Mammary epithelial cell (primary cell): ENCODE measurements at places on chromosomes 13 and 19. TPM values are rescaled to one million over a fixed set of nuclear protein-coding genes. Genes with fewer than 3 reads are reported as not detected.

- peak; percentile 33 for DNase-seq
These were observed 5.4 kb upstream of the MTRF1 start for GRCh38 chr13:41268764-41269163.

GRCh38 chr13:33073338-33073737 lies 57.1 kb downstream of the KL start:
- DNase-seq, result no peak

DNA sequence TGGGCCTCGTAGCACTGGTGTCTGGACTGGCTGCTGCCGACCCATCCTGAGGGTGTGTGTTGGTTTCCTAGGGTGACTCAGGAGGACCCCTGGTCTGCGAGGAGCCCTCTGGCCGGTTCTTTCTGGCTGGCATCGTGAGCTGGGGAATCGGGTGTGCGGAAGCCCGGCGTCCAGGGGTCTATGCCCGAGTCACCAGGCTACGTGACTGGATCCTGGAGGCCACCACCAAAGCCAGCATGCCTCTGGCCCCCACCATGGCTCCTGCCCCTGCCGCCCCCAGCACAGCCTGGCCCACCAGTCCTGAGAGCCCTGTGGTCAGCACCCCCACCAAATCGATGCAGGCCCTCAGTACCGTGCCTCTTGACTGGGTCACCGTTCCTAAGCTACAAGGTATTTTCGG lies 13.8 kb downstream of the TIMM13 start:
- DNase-seq, result no peak

DNA sequence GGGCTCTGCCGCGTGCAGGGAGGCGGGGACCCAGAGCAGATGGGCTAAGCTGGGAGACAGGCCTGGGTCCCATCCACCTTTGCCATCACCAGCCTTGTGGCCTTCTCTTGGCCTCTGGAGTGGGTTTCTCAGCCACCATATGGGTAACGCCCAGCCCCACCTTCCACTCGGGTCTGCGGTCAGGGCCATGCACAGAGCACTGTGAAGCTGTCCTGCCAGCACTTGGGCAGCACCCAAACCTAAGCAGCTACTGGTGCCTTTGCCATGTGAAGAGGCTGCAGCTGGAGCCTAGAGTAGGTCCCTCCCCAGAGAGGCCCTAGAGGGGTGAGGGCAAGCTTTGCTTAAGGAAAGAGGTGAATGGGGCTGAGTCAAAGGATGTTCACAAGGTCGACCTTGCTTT lies 24.1 kb upstream of the NPAS1 start:
- no peak for DNase-seq

GRCh38 chr13:71454509-71454908 lies 412.5 kb downstream of the DACH1 start:
- no peak for DNase-seq

DNA sequence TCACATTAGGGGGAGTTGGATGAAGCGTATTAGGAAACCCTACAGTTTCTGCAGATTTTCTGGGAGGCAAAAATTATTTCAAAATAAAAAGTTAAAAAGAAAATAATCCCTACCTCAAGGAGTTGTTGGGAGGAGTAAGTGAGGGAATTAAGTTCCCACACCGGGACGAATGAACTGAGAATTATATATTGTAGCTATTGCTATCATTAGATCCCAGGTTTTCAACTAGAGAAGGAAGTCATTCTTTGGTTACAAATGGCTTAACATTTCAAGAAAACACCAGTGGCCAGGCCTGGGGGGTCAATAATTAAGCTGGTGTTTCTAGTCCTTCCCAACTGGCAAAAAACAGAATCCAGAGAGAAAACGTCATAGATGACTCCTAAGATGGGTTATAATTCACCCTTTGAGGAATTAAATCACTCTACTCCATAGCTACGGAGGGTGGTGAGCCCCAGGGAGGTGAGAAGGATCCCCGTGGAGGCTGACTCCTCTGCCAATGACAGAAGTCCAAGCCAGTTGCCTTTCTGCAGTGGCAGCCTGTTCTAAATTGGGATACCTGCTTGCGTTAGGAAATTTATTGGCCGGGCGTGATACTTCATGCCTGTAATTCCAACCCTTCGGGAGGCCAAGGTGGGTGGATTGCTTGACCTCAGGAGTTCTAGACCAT lies 1.2 kb upstream of the MYDGF start:
- no peak for DNase-seq

GRCh38 chr19:33675501-33676124 lies 53.9 kb downstream of the CHST8 start:
- no peak for DNase-seq

- DNase-seq, result no peak
These were observed 9.0 kb upstream of the JUND start for GRCh38 chr19:18290302-18291018.

GRCh38 chr19:2969104-2969504 lies 8.3 kb upstream of the TLE6 start:
- no peak for DNase-seq

- DNase-seq, result peak; percentile 20
These were observed 123.5 kb upstream of the CACNA1A start for GRCh38 chr19:13629687-13630357.

GRCh38 chr13:79481685-79482052 lies 714 bp downstream of the NDFIP2 start:
- DNase-seq, result peak; percentile 52

- DNase-seq, result no peak
These were observed 1153.7 kb downstream of the PCDH9 start for GRCh38 chr13:66076417-66076816.

GRCh38 chr19:48401287-48401686 lies 7.8 kb downstream of the GRIN2D start:
- DNase-seq, result no peak

GRCh38 chr13:24232037-24232436 lies 71.5 kb downstream of the SPATA13 start:
- no peak for DNase-seq

DNA sequence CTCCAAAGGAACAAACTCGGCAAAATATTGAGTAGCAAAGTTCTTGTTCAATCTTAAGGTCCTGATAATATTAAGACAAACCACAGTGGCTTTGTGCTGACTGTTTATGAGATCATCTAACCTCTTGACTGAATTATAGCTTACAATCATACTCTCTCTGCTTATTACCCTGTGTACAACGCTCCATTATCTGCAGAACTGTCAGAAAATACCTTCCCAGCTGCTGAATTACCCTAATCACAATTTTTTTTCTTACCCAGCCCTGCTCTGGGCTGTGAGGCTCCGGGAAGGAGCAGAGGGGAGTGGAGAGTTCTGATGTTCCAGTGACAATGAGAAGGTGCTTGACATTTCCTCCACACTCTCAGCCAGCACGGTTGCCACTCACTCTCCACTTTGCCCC lies 64.8 kb downstream of the DCT start:
- no peak for DNase-seq

GRCh38 chr19:41351339-41352245 lies 2.1 kb downstream of the TGFB1 start:
- DNase-seq, result peak; percentile 72

- DNase-seq, result no peak
These were observed 10.7 kb downstream of the TMEM160 start for GRCh38 chr19:47037766-47038165.

DNA sequence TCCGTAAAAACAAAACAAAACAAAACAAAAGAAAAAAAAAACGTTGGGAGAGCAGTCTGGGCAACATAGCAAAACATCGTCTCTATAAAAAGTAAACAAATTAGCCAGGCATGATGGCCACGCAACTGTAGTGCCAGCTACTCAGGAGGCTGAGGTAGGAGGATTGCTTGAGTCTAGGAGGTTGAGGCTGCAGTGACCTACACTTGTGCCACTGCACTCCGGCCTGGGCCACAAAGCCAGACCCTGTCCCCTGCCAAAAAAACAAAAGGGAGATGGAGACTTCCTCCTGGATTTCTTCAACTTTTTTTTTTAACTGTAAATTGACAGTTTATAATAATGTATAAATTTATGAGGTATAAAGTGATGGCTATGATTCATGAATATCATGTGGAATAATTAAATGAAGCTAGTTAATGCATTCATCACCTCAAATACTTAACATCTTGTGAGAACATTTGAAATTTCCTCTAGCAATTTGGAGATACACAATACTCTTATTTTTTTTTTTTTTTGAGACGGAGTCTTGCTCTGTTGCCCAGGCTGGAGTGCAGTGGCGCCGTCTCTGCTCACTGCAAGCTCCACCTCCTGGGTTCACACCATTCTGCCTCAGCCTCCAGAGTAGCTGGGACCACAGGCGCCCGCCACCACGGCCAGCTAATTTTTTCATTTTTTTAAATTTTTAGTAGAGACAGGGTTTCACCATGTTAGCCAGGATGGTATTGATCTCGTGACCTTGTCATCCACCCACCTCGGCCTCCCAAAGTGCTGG lies 1.9 kb downstream of the PDCD2L start:
- no peak for DNase-seq

DNA sequence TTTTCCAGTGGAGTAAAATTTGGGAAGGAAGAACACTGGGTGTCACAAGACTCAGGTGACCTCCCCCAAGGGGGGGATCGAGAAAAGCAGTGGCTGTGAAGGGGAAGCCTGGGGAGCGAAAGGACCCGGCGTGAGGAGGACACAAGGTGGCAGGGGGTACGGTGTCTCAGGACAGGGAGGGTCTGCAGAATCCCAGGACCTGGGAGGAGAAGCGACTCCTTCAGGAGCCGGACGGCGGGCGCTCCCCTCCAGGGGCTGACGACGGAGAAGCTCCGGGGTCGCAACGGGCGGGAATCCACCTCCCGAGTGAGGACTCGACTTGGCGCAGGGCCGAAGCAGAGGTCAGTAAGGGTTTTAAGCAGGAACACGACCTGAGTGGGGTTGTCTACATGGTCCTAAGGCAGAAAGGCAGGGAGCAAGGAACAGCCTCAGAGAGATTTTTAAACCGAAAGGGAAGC lies 529 bp downstream of the ZNF836 start:
- no peak for DNase-seq

- DNase-seq, result no peak
These were observed 207.4 kb downstream of the COG6 start for GRCh38 chr13:39862900-39863299.

GRCh38 chr19:2332341-2333026 lies 4.0 kb downstream of the SPPL2B start:
- DNase-seq, result no peak

- DNase-seq, result no peak
These were observed 40.4 kb downstream of the INTS6 start for GRCh38 chr13:51412431-51412830.

- peak; percentile 11 for DNase-seq
These were observed 1.9 kb downstream of the KLF12 start for GRCh38 chr13:74132152-74132775.

- DNase-seq, result no peak
These were observed 4.7 kb upstream of the CD79A start for GRCh38 chr19:41872384-41872774.

GRCh38 chr19:34278783-34279182 lies 24.4 kb downstream of the GARRE1 start:
- DNase-seq, result no peak

- DNase-seq, result no peak
These were observed 125.4 kb upstream of the ABCC4 start for GRCh38 chr13:95426631-95427030.

DNA sequence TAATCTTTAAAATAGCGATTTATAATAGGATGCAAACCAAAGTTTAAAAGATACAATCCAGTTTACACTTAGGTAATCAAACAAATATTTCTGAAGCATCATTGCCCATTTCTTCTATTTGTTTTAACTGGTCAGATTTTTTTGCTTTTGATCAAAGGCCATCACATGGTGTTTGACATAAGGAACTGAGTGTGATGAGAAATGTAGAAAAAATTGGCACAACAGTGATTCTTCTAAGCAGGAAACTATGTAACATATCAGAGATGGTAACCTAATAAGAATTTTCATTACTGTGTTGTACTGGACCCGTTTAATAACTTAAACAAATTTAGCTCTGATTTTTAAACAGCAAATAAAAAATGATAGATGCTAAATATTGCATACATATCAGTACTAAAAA lies 644.7 kb upstream of the KLF12 start:
- DNase-seq, result no peak

GRCh38 chr13:105063676-105064075 lies 1471.8 kb downstream of the EFNB2 start:
- DNase-seq, result no peak

- no peak for DNase-seq
These were observed 14.7 kb upstream of the LENG8 start for GRCh38 chr19:54434112-54434872.

DNA sequence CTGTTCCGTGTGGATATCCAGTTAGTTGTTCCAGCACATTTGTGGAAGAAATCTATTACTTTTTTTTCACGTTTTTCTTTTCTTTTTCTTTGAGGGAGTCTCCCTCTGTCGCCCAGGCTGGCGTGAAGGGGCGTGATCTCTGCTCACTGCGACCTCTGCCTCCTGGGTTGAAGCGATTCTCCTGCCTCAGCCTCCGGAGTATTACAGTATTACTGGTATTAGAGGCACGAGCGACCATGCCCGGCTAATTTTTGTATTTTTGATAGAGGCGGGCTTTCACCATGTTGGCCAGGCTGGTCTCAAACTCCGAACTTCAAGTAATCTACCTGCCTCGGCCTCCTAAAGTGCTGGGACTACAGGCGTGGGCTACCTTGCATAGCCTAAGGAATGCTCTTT lies 43.6 kb downstream of the ZNF611 start:
- DNase-seq, result no peak

DNA sequence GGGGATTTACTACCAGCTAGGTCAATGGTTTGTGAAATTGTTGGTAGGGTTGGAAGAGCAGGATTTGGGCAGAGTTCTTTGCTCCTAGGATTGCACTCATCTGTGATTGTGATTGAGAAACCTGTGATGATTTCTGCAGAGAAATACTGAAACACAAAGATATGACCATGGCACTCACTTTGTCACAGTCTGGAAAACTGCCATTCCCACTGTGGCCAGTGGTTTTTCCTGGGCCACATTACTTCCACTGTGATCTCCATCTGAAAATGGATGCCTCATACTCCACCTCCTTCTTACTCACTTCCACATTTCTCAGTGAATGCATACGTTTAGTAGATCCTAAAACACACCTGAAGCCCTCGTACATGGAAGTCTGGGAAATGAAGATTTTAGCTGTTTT lies 593.2 kb downstream of the LMO7 start:
- no peak for DNase-seq

- no peak for DNase-seq
These were observed 505.1 kb downstream of the FOXO1 start for GRCh38 chr13:40161351-40161810.

- peak; percentile 77 for DNase-seq
These were observed 3.3 kb upstream of the NAPA start for GRCh38 chr19:47518139-47518538.

GRCh38 chr13:97515643-97516042 lies 81.7 kb downstream of the RAP2A start:
- DNase-seq, result no peak

ZNF555 gene
- total RNA-seq, result 7.2 TPM

OR7A5 gene
- not detected in 2 replicates for total RNA-seq

RFPL4A gene
- total RNA-seq, result not detected in 2 replicates

IL17D gene
- total RNA-seq, result 0.31 and 0.45 TPM in 2 replicates

RCBTB1 gene
- 87.5 TPM for total RNA-seq

CEACAM3 gene
- total RNA-seq, result not detected in 2 replicates

LCP1 gene
- total RNA-seq, result 454 and 466 TPM in 2 replicates

SIGLEC5 gene
- total RNA-seq, result not detected in 2 replicates

LRRC8E gene
- total RNA-seq, result 14.2 TPM

BCAM gene
- total RNA-seq, result 120 TPM

KLK12 gene
- not detected in 2 replicates for total RNA-seq

GARIN5A gene
- total RNA-seq, result 2.1 and 2.6 TPM in 2 replicates

FBXO27 gene
- 5.1 and 9.9 TPM in 2 replicates for total RNA-seq

SERPINE3 gene
- total RNA-seq, result not detected in 2 replicates

NDUFA13 gene
- 221 and 322 TPM in 2 replicates for total RNA-seq

KCNN4 gene
- total RNA-seq, result 52.8 and 104 TPM in 2 replicates

ZNF546 gene
- 1.3 and 1.7 TPM in 2 replicates for total RNA-seq

PBX4 gene
- 1.2 TPM for total RNA-seq

RNF17 gene
- not detected in 2 replicates for total RNA-seq

KCNC3 gene
- total RNA-seq, result 0.09 TPM in 1 of 2 replicates, not detected in the other

ATP4B gene
- total RNA-seq, result not detected

PRTN3 gene
- total RNA-seq, result not detected

ZNF229 gene
- 10.3 and 15.3 TPM in 2 replicates for total RNA-seq

ZNF132 gene
- total RNA-seq, result 3.7 TPM
